ENCODE measurements at places on chromosomes 2 and 18.

DNA sequence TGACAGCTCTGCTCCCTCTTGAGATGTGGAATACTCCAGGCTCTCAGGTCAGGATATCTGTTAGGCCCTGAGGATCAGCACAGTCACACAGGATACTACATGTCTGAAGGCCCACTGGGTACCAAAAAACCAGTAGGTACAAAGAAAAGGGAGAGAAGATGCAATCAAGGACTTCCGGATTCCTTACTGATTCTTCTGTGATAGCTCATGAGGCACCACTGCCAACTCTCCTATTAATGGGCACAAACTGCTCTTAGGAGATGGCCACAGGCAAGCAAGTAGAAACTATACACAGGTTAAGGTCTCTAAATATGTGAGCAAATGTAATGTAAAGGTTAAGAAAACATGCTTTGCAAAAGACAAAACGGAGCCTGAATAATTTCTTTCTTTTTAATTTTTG is 3.5 kb downstream of the TMEM127 start:
- no peak for DNase-seq

GRCh38 chr2:40373111-40373510 is 78.8 kb downstream of the SLC8A1 start:
- DNase-seq: no peak

DNA sequence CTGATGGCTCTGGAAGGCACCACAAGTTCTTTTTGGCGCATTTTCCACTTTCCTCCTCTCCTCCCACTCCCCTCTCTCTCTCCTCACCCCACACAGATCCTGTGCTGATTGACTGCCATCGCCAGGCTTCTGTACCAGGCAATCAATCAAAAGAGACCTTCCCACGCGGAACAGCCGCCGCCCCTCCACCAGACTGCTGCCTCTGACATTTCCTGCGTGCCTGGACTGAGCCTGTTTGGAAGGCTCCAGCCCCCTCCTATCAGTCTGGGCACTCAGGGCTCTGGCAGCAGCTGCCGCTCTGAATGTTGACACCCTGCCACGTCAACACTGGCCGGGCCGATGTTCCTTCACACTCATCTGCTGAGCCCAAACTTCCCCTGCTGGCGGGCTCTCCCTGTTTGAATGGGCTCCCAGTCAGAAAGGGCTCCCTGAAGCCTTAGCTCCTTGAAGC is 467.7 kb downstream of the EPHA4 start:
- DNase-seq: no peak

DNA sequence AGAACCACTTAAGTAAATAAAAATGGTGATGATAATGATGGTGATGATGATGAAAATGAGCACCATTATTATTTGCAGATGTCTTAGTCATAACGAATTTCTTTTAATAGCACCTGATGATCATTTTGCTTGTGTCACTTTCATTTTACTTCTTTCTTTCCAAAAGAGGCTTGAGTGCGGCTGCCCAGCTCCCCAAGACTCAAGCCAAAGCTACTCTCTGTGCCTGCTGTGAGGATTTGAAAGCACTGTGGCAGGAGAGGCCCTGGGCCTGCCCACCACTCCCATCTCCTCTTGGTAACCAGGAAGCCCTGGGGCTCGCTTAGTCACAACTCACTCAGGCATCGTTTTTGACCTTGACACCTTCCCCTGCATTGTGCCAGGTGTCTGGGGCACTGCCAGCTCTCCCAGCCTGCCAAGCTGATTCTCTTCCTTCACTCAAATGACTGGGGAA is 41.2 kb downstream of the RPL37A start:
- no peak for DNase-seq

DNA sequence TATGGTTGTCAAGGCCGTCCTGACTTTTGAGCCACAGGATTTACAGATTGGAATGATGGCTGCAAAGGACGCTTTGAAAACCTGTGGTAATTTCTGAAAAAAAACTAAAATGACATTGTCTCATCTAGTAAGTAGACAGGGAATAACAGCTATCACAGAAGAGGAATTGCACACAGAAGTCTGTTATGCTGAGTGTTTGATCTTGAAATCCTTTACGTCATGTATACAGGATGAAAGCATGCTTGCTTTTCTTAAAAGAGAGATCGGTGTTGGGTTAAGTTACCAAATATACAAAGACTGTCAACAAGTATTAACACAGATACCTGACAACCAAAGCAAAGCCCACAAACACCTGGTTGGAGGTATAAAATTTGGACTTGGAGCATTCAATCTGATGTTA is 12.6 kb upstream of the SRSF7 start:
- DNase-seq: no peak

GRCh38 chr18:68960355-68960754 is 162.5 kb downstream of the CCDC102B start:
- no peak for DNase-seq

GRCh38 chr2:20580690-20581437 is 70.0 kb downstream of the HS1BP3 start:
- no peak for DNase-seq

- DNase-seq: no peak
Observed at GRCh38 chr2:26649992-26650712, 9.0 kb upstream of the CIB4 start.

DNA sequence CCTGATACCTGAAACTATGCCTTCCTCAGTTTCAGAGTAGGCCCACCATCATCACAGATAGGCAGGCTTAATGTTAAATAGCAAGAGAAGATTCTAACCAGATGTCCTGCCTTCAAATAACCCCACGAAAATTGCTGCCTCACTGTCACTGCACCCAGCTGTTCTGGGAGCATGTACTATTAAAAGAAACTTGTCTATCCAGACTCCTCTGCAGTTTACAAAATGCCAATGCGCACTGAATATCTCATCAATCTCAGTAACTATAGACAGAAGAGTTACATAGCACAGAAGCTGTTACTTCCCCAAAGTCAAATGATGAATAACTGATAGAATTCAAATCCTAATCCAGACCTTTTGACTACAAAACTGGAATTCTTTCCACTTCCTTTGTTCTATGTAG is 43.9 kb downstream of the WDR75 start:
- DNase-seq: no peak

DNA sequence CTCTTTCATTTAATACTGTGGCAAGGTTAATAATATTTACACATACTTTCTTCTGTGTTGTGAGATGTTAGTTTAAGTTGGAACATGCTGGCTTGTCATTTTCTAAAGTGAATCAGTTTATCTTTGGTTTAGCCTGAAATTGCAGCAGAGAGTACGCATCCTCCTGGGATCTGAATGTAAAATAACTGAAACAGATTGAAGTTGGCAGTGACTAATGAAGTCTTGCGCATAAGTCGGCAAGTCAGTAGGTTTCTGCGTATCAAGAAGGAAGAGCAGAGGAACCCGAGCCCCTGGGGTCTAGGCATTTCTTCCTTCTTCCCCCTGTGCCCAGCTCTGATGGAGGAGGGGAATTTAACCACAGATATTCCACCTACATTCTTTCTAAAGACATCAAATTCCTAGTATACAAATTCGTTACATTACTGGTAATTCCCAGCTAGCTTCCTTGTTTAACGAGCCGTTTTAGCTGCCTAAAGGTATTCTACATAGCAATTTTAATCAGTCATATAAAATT is 392.1 kb upstream of the RAB12 start:
- DNase-seq: no peak

- DNase-seq: no peak
Observed at GRCh38 chr2:119838179-119838578, 78.5 kb downstream of the PTPN4 start.

DNA sequence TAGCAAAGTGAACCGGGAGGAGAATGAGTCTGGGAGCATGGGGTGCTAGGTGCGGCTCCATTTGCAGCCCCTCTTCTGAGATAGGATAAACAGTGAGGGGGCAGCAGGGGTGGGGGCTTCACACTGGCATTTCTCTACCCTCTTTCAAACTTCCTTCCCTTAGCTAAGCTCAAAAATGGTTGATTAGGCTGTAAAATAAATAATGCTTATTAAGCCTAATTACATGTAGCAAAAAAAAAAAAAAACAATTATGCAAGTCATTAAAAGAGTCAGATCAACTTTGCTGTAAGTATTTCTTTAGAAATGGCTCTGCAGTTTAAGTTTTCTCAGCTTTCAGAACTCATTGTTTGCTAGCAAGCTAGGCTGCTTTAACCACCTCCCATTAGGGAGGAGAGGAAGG is 182.7 kb upstream of the FBXO11 start:
- no peak for DNase-seq

DNA sequence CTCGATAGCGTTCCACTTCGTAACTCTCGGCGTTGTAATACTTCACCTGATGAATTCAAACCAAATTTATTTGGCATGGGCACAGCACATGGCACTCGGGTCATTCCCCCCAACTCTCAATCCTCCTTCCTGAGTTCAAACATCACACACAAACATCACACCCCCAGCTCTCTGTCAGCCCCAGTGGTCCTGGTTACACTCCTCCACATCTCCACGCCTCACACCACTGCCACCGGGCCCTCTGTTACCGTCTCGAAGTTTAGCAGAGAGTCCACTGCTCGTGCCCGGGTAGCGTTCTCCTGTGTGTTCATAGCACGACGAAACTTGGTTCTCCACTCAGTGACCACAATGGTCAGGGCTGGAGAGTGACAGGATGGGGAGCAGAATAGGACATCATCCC is 4.6 kb downstream of the ABCB6 start:
- no peak for DNase-seq

GRCh38 chr2:222796413-222797103 is 64.3 kb upstream of the ACSL3 start:
- DNase-seq: no peak

DNA sequence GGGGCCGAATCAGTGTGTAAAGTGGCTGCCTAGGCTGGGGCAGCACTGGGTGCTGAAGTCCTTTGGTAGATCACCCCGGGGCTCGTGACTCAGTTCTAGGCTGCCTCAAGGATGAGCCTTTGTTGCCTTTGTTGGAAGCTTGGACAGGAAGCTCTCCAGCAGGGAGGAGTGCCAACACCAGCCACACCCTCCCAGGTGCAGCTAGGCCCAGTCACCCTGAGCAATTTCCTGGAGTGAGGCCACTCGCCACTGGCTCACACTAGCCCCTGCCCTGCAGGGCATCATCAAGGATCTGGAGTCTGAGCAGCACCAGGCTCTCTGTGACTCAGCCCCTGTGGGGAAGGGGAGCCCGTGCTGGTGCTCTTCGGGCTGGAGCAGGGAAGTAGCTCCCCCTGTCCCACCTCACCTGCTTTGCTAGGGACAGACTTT is 6.7 kb upstream of the SDC1 start:
- DNase-seq: no peak

DNA sequence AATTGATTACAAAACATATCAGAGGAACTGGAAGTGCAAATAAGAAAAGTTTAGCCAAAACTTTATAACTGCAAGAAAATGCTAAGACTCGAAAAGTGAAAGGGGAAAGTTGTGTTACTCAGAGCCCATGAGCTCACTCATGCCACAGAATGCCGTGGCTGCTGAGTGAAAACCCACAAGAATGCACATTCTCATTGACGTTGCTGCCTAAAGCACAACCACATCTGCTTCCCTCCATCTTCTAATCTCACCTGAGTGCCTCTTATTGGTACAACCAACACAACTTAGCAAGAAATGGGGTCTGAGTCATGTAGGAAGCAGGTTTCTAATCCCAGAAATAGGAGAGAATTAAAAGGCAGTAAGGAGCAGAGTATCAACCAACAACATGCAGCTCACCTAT is 259.7 kb downstream of the LNPK start:
- DNase-seq: no peak

GRCh38 chr2:223589901-223590300 is 12.3 kb downstream of the SCG2 start:
- DNase-seq: no peak

GRCh38 chr2:82735336-82735735 is 1723.7 kb downstream of the SUCLG1 start:
- no peak for DNase-seq

GRCh38 chr2:207698301-207698700 is 13.1 kb upstream of the CCNYL1 start:
- no peak for DNase-seq

- no peak for DNase-seq
Observed at GRCh38 chr2:168992591-168993349, 38.4 kb downstream of the ABCB11 start.

GRCh38 chr2:138221358-138221757 is 257.1 kb downstream of the HNMT start:
- no peak for DNase-seq

GRCh38 chr2:183093857-183094657 is 15.5 kb downstream of the DUSP19 start:
- DNase-seq: no peak

GRCh38 chr18:56569416-56569815 is 69.0 kb downstream of the TXNL1 start:
- no peak for DNase-seq

GRCh38 chr2:225276207-225276606 is 123.3 kb upstream of the NYAP2 start:
- no peak for DNase-seq

- DNase-seq: no peak
Observed at GRCh38 chr18:50981381-50981780, 13.5 kb downstream of the ELAC1 start.

GRCh38 chr2:66334237-66335029 is 100.5 kb upstream of the MEIS1 start:
- DNase-seq: no peak

GRCh38 chr2:238202326-238203093 is 985 bp downstream of the ILKAP start:
- DNase-seq: no peak

- DNase-seq: no peak
Observed at GRCh38 chr2:11983401-11983800, 237.0 kb downstream of the LPIN1 start.

- DNase-seq: no peak
Observed at GRCh38 chr2:27736031-27736889, 35.3 kb upstream of the MRPL33 start.

- no peak for DNase-seq
Observed at GRCh38 chr18:27382567-27383216, 197.6 kb upstream of the CHST9 start.

GRCh38 chr2:113977060-113977659 is 87.3 kb downstream of the ACTR3 start:
- DNase-seq: no peak
